ENCODE measurements at places on chromosomes 13 and 19.

DNA sequence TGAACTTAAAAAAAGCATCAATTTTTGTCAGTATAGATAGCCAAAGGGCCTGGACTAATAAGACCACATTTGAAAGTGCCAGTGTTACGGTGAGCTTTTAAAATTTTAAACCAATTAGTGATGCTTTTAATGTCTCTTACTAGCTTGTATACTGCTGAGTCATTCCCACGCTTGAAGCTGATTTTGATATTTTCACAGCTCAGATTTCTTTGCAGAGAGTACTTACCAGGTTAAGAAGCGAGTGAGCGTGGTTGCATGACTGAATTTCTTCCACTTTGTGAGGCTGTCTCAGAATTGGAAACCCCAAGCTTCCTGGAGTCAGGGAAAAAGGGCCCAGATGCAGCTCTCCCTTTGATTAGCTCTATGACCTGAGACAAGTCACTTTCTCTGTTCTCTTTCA is 74.5 kb upstream of the NBEA start:
- no peak for DNase-seq

- no peak for DNase-seq
Observed at GRCh38 chr13:90696254-90696653, 651.2 kb upstream of the MIR17HG start.

- no peak for DNase-seq
Observed at GRCh38 chr13:34748073-34748472, 194.0 kb upstream of the NBEA start.

DNA sequence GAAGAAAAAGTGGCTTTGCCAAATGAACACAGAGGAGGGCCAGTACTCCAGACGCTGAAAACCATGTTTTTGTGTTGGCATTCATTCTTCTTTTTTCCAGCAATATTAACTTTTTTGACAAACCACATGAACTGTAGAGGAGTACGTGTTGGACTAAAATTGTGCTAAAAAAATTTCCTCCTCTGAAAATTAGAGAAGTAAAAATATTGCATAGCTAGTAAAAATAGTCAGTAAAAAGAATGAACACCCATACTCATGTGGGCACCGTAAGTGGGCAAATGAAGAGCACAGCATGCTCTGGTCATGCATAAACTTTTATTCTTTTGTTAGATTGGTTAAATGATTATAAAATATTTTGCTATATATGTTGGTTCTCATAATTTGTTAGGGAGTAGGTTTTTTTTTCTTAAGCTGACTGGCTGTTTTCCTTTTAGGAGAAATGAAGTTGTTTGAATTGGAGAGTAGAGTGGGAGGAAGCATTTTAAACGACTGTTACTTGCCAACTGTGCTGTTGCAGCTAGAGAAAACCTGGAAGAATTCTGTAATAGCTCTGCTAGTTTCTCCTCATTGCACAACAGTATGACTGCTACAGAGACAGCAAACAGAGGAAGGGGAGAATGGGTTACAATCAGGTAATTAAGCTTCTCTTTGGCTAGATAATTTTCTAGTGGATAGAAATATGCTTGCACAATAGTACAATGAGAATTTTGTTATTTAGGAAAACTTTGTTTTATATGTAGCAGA is 222.4 kb downstream of the KCTD12 start:
- DNase-seq = no peak

GRCh38 chr13:93227878-93228642 is 1.5 kb downstream of the GPC6 start:
- no peak for DNase-seq

DNA sequence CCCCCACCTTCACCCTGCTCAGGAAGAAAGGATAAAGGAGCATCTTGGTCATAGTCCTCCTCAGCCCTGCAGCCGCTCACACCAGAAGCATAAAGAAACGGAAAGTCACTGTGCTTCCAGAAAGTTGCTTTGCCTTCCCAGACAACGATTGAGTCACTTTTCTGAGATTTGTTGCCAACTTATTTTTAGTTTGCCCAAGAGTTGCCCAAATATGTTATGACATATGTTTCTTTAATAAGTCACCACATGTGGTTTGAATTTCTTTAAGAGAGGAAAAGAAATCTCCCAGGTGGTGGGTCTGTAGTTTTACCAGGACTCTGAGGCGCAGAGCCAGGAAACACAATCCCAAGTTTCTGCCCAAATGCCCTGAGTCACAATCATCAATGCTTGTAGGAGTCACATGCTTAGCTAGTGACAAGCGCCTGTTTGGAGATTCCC is 63.4 kb upstream of the LRCH1 start:
- peak; percentile 73 for DNase-seq

- peak; percentile 30 for DNase-seq
Observed at GRCh38 chr13:35549481-35549880, 73.0 kb upstream of the MAB21L1 start.

- no peak for DNase-seq
Observed at GRCh38 chr19:3813473-3814392, 27.6 kb upstream of the MATK start.

DNA sequence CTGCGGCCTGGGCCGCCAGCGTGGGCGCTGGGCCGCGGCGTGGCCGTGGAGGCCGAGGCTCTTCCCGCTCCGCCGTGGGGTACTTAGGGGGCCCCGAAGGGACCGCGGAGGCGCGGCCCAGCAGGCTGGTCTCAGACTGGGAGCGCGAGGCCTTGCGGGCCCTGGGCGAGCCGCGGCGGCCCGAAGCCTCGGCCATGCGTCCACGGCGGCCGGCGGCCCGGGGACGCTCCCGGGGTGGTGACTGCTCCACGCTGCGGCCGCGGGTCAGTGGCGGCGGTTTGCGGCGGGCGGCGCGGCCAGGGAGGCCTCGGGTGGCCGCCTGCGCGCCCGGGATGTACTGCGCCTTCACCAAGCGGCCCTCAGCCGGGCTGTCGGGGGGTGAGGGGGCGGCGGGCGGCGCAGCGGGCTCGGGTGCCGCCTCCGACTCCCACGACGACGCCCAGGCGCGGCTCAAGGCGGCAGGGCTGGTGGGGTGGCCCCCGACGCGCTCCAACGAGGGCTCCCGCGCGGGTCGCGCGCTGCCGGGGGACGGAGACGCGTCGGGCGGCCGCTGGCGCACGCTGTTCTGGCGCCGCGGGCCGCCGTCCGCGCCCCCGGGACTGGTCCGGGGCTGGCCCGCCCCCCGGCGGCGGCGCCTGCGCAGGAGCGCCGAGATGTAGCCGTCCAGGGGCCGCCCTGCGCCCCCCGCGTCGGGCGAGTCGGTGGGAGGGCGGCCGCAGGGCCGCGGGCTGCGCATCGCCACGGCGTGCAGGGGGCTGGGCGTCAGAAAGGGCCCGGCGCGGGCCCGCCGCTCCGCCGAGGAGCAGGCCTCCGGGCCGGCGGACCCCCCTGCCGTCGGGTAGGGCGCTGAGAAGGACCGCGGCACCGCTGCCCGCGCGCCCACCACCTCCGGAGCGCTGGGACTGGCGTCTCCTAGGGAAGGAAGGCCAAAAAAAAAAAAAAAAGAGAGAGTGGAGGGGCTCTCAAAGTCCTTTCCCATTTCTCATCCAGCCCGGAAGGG is 11.7 kb downstream of the DACT3 start:
- no peak for DNase-seq

DNA sequence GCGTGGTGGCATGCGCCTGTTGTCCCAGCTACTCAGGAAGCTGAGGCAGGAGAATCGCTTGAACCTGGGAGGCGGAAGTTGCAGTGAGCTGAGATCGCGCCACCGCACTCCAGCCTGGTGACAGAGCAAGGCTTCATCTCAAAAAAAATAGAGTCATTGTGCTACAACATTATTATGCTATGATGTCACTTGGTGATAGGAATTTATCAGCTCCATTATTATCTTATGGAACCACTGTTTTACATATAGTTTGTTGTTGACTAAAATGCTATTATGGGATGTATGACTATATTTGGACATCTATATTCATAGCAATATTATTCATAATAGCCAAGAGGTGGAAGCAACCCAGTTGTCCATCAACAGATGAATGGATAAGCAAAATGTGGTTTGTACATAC is 26.4 kb upstream of the SLC7A1 start:
- DNase-seq = no peak

- no peak for DNase-seq
Observed at GRCh38 chr13:44426461-44426860, 52.8 kb downstream of the SERP2 start.
